ENCODE measurements at places on chromosomes 1 and 21.

DNA sequence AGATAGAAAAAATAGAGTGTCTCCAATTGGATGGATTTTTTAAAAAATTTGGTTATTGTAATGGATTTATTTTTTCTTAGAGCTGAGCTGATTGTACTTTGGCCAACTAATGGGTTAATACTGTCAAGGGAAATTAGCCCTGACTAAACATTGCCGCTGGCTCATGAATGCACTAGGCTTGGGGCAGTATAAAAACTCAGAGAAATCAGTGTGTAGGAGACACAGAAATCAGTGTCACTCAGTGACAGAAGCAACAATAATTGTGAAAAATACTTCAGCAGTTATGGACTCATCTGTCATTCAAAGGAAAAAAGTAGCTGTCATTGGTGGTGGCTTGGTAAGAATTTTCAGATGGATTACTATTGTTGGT, at the start of gene KMO:
Gene KMO, plus strand, starts transcription at position 217 of the 370 bp plus-strand sequence. Its CDS starts 67 bp downstream, at position 284.
- no peak for DNase-seq

- DNase-seq = no peak
Measured at GRCh38 chr1:175512637-175513412, 230.6 kb downstream of the TNR start.

DNA sequence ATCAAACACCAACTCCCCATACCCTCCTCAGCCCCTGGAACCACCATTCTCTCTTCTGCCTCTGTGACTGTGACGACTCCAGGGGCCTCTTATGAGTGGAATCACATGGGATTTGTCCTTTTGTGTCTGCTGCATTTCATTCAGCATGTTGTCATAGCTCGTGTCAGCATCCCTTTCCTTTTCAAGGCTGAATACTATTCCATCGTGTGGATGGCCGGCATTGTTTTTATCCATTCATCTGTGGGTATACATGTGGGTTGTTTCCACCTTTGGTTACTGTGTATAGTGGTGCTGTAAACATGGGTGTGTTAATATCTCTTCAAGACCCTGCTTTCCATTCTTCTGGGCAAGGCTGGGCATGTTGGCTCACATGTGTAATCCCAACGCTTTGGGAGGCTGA, 17.1 kb upstream of the OBSCN start:
- no peak for DNase-seq

- DNase-seq = no peak
Measured at GRCh38 chr1:24770881-24771280, 25.6 kb downstream of the CLIC4 start.

- DNase-seq = no peak
Measured at GRCh38 chr1:15656464-15656863, 27.7 kb upstream of the PLEKHM2 start.

DNA sequence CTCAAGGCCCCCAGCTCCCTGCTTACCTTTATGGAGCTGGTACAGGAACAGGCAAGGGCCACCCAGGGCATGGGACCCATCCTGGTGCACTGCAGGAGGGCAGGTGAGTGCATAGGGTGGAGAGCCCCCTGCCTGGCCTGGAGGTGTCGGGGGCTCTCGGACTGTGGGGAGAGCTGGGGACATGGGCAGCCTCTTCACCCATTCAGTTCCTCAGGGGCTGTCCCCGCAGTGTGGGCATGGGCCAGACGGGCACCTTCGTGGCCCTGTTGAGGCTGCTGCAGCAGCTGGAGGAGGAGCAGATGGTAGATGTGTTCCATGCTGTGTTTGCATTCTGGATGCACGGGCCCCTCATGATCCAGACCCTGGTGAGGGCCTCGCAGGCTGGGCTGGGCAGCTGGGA, 7.3 kb upstream of the LGR6 start:
- no peak for DNase-seq

DNA sequence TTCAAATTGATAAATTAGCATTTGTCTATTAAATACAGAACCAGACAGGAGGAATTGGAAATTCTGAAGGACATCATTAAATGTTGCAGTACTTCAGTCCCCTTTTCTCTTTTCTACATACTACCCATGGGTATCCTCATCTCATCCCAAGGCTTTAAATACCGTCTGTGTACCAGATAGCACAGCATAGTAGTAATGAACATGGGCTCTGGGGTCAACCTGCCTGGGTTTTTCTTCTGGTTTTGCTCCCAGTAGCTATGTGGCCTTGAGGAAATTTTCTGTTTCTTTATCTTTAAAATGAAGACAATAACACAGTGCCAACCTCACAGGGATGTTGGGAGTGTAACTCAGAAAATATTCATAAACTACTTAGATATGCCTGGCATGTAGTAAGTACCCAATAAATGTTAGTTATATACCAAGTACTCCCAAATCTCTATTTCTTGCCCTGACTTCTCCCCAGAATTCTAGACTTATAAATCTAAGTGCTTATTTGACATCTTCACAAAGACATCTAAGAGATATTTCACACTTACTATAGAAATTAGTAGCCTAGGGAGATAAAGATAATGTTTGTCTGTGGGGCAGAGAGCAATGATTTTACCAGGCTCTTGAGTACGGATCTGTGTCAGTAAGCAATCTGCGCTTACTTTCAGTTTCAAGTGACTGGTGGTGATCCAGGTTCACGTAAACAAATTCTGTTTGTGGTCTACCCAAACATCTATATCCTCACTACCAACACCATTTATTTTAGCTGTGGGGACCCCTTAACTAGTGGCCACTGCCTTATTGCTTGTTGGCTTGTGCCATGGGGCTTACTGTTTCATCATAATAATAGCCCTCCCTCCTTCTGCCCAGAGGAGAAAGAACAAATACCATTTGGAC, 37.3 kb downstream of the VANGL2 start:
- DNase-seq = peak; percentile 33

DNA sequence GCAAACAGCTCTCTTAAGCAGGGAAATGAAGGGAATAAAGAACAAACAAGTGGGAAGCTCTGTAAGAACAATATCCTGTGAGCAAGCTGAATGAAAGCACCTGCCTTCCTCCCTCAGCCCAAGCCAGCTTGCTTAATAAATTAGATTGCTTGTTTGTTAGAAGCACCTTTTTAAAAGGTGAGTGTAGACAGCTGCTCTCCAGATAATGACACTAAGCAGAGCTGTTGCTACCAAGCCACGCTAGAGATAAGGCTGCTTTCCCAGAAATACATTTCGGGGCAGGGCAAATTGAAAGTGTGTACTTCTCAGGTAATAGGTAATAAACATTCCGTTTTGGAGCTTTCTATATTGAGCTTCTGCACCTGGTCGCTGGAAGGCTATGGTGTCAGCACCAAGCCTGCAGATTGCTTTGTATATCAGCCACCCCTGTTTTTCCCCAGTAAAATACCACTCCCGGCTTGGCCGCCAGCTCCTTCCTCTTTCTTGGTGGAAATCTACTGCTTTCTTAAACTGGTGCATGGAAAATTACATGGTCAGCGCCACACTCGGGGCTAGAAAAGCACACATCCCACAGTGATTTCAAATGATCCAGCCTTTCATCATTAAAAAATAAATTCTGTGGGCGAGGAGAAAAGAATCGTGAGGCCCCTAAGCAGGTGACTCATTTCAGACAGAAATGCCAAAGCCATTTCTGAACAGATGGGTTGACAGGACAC, 151.3 kb downstream of the ETS2 start:
- DNase-seq = no peak

GRCh38 chr1:86696522-86696921, 7.9 kb upstream of the SH3GLB1 start:
- DNase-seq = no peak

- no peak for DNase-seq
Measured at GRCh38 chr21:32535612-32536011, 49.7 kb downstream of the TCP10L start.

DNA sequence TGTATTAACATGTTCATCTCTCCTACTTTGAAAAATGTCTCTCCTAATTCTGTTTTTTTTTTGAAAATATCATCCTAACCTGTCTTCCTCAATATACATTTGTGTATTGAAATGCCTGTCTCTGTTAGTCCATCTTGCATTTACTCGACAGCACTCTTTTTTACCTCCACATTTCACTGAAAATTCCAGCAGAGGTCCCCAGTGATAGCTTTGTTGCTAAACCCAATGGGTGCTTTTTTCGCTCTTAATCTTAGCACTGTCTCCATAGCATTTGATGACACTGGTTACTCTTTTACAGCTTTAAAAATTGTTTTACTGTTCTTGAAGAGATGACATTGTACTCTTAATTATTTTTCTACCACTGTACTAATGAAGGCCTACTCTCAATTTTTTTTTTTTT, 10.8 kb downstream of the OSBPL9 start:
- no peak for DNase-seq

GRCh38 chr1:38724160-38725131, 135.1 kb downstream of the RRAGC start:
- no peak for DNase-seq

- DNase-seq = no peak
Measured at GRCh38 chr1:192407206-192407605, 90.4 kb downstream of the RGS21 start.

GRCh38 chr1:176785791-176786190, 322.8 kb downstream of the PAPPA2 start:
- no peak for DNase-seq

DNA sequence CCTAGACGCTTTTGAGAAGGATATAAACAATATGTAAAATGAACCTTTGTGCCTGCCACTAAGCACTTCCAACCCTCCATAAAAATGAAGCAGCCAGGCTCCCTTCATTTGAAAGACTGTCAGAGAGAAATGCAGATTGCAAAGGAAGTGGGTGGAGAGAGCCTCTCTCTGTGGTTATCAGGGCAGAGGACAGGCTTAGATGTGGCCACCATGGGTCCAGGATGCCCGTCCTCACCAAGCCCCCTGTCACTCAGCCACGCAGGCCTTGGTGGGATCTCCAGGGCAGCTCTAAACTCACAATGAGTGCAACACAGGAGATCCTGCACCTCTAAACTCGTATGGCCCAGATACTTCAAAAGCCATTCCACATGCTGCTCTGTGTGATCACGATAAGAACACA, 37.9 kb downstream of the TMPRSS2 start:
- DNase-seq = no peak

DNA sequence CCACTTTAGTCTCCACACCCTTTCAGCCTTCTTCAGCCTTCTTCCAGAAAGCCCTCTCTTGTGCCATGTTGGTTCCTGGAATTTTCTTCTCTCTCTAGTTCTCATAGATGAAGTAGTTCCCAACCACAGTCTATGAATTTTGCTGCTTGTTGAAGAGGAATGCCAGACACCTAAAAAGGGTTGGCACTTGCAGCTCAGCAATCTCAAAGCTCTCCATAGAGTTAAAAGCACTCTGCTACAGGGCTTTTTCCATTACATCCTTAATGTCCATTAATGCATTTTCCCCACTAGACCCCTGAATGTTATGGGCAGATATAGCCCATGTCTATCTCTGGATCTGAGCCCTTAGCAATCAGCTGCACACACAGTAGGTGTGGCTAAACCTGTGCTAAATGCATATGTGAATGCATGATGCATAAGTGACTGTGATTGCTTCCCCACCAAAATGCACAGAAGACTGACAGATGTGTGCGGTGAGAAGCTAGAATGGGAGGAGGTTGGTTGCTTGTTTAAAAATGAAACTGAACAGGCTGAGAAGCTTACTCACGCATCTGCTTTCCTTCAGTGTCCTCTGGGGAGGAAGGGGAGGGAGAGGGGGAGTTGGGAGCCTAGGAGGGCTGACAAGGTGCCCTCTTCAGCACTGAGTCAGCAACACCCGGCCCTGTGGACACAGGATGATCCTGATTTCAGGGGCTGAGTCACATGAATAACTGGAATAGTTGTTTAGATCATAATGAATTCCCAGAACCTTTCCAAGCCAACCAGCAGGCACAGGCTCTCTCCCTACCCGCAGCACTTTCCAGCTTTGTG, 146.1 kb upstream of the FGGY start:
- DNase-seq = no peak

GRCh38 chr1:109616391-109616790, 3.0 kb downstream of the GNAT2 start:
- no peak for DNase-seq

DNA sequence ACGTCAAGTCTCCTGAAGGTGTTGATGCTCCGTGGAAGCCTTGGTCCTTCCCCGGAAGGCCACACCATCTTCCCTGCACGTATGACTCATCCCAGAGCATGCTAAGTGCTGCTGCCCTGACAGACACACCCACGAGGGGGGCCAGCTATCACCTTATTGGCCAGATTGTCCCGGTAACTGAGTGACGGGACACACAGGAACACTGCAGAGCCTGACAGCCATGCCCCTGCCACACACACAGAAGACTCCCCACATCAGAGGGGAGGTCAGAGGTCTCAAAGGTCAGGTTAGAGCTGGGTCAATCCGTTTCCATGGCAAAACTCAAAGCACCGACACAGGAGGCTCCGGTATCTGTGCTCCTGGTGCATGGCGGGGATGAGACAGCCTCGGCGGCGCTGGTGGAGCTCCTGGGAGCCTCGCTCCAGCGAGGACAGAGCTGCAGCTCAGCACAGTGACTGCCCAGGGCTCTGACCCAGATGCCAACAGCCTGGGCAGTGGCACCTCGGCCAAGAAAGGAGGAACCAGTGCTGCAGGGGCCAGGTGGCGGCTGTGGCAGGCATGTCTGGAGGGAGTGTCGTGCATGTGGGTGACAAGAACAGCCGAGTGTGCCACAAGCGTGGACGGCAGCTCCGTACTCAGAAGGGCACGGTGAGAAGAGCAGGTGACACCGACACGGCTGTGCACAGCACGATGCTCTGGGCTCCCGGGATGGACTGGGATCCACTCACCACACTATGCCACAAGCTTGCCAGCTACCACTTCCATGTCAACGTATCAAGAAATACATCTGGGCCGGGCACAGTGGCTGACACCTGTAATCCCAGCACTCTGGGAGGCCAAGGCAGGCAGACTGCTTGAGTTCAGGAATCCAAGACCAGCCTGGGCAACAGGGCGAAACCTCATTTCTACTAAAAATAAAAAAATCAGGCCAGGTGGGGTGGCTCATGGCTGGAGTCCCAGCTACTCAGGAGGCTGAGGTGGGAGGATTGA, 14.8 kb upstream of the TMEM240 start:
- no peak for DNase-seq

GRCh38 chr1:244319283-244320132, 132.2 kb downstream of the ADSS2 start:
- DNase-seq = no peak

DNA sequence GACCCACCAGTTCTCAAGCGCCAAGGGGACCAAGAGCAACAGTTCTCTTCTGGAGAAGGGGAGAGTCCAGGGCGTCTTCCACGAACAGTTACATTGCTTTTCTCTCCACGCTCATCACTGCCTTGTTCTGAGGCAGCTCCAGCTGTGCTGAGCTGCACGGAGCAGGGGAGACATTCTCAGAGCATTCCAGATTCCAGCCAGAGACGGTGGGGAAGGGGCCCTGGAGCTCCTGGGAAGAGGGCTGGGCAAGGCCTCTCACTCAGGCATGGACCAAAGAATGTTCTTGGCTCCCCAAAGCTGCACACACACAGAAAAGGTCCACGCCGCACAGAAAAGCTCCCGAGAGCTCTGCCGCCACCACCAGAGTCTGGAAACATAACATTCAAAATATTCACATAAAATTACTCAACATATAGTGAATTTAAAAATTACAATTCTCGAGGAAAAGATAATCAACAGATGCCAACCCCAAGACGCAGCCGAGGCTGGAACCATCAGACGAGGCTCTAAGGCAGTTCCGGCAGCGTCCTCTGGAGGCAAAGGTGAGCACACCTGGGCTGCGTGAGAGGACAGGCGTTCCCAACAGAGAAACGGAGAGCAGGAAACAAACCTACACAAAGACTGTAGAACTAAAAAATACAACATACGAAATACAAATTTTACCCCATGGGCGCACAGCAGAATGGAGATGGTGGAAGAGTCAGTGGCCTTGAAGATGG, 40.5 kb downstream of the UBE2G2 start:
- no peak for DNase-seq

- no peak for DNase-seq
Measured at GRCh38 chr1:246078126-246078887, 428.8 kb downstream of the SMYD3 start.
